ENCODE measurements at places on chromosomes 16 and 17. TPM values are rescaled to one million over a fixed set of nuclear protein-coding genes. Genes with fewer than 3 reads are reported as not detected.

KRTAP16-1 gene
- not detected for total RNA-seq

TBC1D3L gene
- 26.9 TPM for total RNA-seq

HSD11B2 gene
- 3.8 TPM for total RNA-seq

TEKT5 gene
- 0.25 TPM for total RNA-seq

RNF222 gene
- total RNA-seq = not detected

DNA sequence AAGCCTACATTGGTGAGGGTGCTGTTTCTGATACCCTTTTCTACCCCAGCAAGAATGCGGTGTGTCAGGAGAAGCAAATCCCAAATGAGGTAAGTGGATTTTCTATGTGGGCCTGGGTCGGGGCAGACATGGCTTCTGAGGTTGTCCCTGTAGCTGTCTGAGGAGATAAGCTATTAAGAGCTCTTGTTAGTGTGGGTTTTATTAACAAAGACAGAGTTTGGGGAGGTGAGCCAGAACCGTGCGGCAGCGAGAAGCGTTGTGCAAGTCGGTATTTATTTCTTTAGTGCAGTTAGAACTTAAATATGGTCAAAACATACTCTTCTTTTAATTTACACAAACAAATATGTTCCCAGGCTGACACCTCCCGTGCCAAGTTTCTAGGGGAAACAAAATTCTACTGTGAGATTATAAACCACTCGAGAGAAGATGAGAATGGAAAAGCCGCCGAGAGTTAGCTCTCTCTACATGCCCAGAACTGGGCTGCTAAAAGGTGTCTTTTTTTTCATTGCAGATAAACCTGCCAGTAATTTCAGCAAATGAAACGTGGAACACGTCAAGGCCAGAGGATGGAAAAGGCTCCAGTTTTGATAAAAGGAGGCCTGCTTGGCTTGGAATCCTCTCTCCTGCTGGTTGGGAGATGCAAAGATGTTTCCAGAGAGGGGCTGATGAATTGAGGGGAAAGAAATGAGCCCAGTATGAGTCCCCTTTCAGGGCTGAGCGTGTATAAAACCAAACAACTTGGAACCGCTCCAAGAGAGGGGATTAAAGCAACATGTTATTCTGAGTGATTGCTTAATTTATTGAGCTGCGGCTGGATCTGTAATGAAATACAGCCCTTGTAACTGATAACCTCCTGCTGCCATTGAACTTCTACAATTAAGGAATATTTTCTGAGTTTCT is 254.6 kb downstream of the MRTFB start:
- no peaks in the 10 kb centered on the region for H3K4me1 ChIP-seq
- no peak overlapping the region for H3K27ac ChIP-seq
- no peaks in the 10 kb centered on the region for H3K27me3 ChIP-seq

DNA sequence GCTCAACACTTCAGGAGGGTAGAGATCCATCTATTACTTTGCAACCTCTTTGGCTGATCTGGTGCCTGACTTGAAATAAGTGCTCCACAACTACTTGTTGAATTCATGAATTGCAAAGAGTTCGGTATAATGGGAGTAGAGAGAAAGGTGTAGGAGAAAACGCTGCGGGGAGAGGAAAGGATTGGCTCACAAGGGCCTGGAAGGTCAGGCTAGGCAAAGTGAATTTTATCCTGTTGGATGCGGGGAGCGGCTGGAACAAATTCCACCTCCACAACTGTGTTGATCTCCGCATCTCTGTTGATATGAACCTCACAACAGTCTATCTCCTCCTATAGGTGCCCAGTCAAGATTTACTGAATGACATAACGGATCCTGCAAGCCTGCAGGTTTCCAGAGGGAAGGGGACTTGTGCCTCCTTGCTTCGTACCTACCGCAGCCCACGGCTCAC is 684 bp downstream of the SLX4 start:
- DNase-seq = no peak
- peak overlapping the region; percentile 99 for H3K4me3 ChIP-seq
- H3K27me3 ChIP-seq = no peaks in the 10 kb centered on the region
- peak overlapping the region; percentile 83 for H3K27ac ChIP-seq

GRCh38 chr17:79883202-79883601 is 44.0 kb upstream of the CBX4 start:
- H3K4me1 ChIP-seq = no peaks in the 10 kb centered on the region
- no peak overlapping the region for H3K4me3 ChIP-seq
- no peaks in the 10 kb centered on the region for H3K36me3 ChIP-seq
- H3K27ac ChIP-seq = no peak overlapping the region

DNA sequence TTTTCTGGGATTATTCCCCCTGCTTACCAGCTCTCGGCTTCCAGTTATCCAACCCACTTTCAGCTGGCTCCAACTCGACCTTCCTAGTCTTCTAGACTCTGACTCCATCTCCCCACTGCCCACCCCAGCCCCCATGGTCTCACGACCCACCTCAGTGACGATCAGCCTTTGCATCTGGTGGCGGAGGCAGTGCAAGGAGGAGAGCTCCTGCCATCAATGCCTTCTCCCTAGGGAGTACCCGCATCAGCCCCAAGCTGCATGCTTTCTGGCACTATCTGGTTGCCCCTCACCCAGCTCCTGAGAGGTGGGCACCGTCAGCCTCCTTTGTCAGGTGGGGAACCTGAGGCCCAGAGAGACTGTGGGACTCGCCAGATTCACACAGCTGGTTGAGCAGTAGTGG is 72.6 kb upstream of the RPL38 start:
- peaks cover 24% of the 10 kb centered on the region for H3K4me1 ChIP-seq
- H3K4me3 ChIP-seq = no peak overlapping the region
- H3K36me3 ChIP-seq = no peaks in the 10 kb centered on the region
- DNase-seq = no peak
- peaks cover 9% of the 10 kb centered on the region for H3K27me3 ChIP-seq
- H3K27ac ChIP-seq = no peak overlapping the region

DNA sequence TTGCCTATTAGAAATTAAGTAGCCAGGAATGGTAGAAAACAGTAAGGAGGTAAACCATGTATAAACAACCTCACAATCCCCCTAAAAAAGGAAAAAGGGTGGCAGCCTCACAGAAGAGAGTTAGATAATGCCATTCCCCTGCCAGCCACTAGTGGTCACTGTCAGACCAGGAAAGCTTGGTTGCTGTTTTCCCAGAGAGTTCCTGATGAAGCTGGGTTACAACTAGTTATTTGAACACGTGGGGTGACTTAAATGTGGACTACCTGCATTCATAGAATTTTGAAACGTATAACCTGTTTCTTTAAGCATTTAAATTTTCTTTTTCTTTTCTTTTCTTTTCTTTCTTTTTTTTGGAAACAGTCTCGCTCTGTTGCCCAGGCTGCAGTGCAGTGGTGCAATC is 5.8 kb downstream of the GPRC5C start:
- peak overlapping the region; percentile 51 for H3K4me3 ChIP-seq
- H3K27me3 ChIP-seq = peaks cover 36% of the 10 kb centered on the region
- DNase-seq = no peak
- peaks cover 11% of the 10 kb centered on the region for H3K4me1 ChIP-seq
- no peak overlapping the region for H3K27ac ChIP-seq

- no peaks in the 10 kb centered on the region for H3K4me1 ChIP-seq
- DNase-seq = no peak
- H3K27ac ChIP-seq = no peak overlapping the region
- no peaks in the 10 kb centered on the region for H3K36me3 ChIP-seq
Measured at GRCh38 chr16:21194771-21195301, 16.5 kb downstream of the ZP2 start.

GRCh38 chr16:17563323-17564091 is 92.7 kb upstream of the XYLT1 start:
- H3K27me3 ChIP-seq = peaks cover 37% of the 10 kb centered on the region
- no peaks in the 10 kb centered on the region for H3K4me1 ChIP-seq
- H3K27ac ChIP-seq = no peak overlapping the region
- H3K4me3 ChIP-seq = no peak overlapping the region

- H3K36me3 ChIP-seq = peaks cover 7% of the 10 kb centered on the region
- H3K4me1 ChIP-seq = peaks cover 75% of the 10 kb centered on the region
- H3K27me3 ChIP-seq = peaks cover 8% of the 10 kb centered on the region
- peak overlapping the region; percentile 35 for H3K27ac ChIP-seq
- DNase-seq = no peak
Measured at GRCh38 chr17:66713533-66714042, 121.3 kb upstream of the CACNG5 start.

GRCh38 chr16:66549284-66550131 is at the start of gene TK2:
TSS of gene TK2 (minus strand) at chr16:66550122. CDS start at chr16:66550061, 61 bp downstream.
- peak within 1 kb of the TSS; percentile 90 for H3K4me3 ChIP-seq
- H3K27me3 ChIP-seq = no peaks in the 10 kb centered on the region
- peaks cover 61% of the 10 kb centered on the region for H3K4me1 ChIP-seq

DNA sequence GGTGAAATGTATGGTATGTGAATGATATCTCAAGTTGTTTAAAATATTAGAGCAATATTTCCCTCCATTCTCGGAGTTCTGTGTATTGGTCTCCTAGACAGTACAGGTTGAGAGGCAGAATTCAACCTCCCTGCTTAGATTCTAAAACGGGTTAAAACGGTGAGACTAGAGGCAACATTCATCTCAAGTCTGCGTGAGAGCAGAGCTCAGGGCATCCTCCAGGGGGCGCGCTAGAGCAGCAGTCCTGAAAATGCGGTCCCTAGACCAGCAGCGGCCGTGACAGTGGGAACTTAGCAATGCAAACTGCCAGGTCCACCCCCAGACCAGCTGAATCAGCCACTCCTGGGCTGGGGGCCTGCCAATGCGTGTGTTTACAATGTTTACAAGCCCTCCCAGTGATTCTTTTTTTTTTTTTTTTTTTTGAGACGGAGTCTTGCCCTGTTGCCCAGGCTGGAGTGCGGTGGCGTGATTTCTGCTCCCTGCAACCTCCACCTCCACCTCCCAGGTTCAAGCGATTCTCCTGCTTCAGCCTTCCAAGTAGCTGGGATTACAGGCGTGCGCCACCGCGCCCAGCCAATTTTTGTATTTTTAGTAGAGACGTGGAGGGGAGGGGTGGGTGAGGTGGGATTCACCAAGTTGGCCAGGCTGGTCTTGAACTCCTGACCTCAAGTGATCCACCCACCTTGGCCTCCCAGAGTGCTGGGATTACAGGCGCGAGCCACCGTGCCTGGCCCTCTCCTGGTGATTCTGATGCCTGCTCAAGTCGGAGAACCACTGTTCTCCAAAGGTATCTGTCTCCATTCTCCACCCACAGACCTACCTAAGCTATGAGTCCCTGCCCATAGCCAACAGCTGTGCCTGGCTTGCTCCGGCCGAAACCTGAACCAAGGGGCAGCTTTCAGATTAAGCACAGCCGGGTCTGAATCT is 24.2 kb downstream of the KLHL36 start:
- DNase-seq = peak; percentile 77
- no peak overlapping the region for H3K4me3 ChIP-seq
- no peaks in the 10 kb centered on the region for H3K36me3 ChIP-seq

- DNase-seq = peak; percentile 47
- no peaks in the 10 kb centered on the region for H3K36me3 ChIP-seq
- H3K27me3 ChIP-seq = no peaks in the 10 kb centered on the region
- H3K4me3 ChIP-seq = peak overlapping the region; percentile 92
- peak overlapping the region; percentile 94 for H3K27ac ChIP-seq
Measured at GRCh38 chr17:32127158-32127897, 15.0 kb upstream of the RHOT1 start.

- H3K27ac ChIP-seq = no peak overlapping the region
- peaks cover 9% of the 10 kb centered on the region for H3K27me3 ChIP-seq
- DNase-seq = no peak
- H3K4me1 ChIP-seq = peaks cover 11% of the 10 kb centered on the region
- no peaks in the 10 kb centered on the region for H3K36me3 ChIP-seq
Measured at GRCh38 chr16:27819356-27819755, 244.2 kb downstream of the GSG1L start.
